Panc1 (cell line): ENCODE measurements at places on chromosomes 3 and 15.

DNA sequence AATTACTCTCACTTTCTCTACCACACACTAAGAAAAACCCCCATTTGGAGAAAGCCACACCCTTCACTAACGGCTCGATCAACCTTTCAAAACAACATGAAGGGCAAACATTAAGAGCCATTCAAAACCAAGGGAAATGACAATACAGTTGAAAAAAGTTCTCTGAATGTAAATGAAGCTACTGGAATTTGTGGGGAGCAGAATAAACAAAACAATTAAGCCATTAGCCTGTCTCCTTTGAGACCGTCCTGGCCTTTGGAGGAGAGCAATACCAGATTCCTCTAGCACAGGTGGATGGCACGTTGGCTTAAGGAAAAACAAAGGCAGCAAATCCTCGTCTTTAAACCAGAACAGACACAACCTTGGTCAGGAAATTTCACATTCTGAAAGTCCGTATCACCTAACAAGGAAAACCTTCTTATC, 18.7 kb downstream of the MYO1E start:
- no peak for DNase-seq

DNA sequence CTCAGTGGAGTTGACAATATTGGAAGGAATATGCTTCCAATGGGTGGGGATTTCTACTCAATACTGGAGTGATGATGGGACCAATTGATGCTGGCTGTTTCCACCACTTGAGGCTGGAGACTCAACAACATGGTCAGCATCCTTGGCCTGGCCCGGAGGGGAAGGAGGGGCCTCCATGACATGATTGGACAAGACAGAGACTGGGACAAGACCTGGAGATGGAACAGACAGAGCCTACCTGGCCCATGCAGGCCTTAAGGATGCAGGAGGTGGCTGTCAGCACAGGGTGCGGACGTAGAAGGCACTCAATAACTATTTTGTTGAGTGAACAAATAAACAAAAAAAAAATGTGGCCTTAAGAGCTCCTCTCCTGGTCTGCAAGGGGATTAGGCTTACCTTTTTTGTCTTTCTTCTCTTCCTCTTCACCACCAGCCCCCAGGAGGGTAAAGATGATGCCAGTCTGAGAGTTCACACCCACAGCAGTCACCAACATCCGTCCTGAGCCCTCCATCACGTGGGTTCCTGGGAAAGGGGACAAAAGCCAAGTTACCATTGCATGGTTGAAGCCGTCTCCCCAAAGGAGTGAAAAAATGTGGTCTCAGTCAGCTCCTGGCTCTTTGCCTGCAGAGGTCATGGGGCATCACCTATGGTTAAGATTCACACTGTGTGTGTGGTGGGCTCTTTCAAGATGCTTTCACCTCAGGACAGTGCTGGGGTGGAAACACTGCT, 67.1 kb upstream of the SEC13 start:
- no peak for DNase-seq

GRCh38 chr3:58679974-58680666, 13.5 kb upstream of the FAM3D start:
- DNase-seq = no peak

- DNase-seq = no peak
Observed at GRCh38 chr15:65762914-65763787, 28.9 kb downstream of the DENND4A start.

GRCh38 chr3:25427155-25427554, 908 bp upstream of the RARB start:
- DNase-seq = no peak

DNA sequence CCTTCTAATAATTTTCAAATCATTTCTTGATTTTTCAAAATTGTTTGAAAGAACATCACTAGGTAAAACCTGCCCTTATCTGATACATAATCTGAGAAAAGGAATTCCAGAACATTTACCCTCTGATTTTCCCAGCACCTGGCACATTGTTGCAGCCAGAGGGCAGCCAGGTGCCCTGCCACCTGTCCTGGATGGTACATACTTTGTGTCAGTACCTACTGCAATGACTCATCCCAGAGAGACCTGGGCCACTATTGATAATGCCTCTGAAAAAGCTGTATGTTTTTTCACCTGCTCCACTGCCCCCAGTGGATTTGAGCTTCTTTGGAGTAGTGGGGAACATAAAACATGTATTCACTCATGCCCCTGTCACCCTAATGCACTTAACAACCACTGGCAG, 648.9 kb upstream of the GBE1 start:
- no peak for DNase-seq
